ENCODE measurements at places on chromosomes 11 and 22.

- no peak for DNase-seq
These were observed 29.8 kb upstream of the DDX10 start for GRCh38 chr11:108635106-108635505.

GRCh38 chr11:69251639-69252489, 42.1 kb upstream of the MYEOV start:
- no peak for DNase-seq

DNA sequence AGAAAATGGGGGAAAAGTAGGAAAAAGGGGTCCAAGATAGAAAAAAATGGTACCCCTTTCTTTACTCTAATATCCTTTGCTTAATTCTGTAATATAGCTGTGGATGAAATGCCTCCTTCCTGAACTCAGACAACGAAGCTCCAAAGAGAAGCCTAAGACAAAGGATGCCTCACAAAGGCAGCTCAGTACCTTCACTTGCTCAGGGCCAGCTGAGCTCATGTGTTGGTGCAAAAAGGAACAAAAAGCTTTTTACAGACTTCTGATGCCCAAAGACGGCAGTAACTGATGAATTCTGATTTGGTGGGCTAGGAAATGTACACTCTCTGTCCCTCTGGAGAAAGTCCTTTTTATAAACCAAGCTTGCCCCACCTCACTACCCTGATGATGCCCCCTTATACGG, 77.5 kb downstream of the DENND5A start:
- no peak for DNase-seq

DNA sequence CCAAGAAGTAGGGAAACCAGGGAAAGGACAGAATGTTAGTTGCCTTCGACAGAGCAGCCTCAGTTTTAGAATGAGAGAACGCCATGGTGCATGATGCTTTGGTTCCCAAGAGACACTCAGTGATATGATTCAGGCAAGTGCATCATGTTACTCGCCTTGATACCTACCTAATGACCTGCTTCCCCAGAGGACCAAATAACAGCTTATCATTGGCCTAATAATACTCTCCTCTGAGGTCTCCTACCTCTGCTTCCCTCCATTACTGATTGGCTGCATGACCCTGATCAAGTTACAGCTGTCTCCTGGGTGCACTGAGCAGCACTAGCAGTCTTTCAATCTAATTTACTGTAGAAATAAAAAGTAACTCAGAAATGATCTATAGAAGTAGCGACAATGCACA, 979.7 kb upstream of the FAT3 start:
- DNase-seq, result no peak

GRCh38 chr22:27540656-27541396, 260.7 kb downstream of the MN1 start:
- no peak for DNase-seq

DNA sequence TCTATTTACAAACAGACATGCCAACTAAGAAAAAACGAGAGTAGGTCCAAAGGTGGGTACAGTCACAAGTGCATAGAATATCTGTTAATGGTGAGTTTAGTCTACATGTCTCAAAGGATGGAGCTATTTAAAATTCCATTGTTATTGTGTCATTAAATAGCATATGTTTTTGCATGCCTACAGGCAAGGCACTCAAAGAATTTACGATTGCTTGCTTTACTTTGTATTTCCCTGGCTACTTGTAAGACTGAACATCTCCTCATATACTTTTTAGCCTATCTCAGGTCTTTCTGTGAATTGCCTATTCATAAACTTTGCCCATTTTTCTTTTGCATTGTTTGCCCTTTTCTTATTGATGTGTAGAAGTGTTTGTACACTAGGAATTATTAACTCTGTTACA, 39.7 kb downstream of the DEUP1 start:
- no peak for DNase-seq

DNA sequence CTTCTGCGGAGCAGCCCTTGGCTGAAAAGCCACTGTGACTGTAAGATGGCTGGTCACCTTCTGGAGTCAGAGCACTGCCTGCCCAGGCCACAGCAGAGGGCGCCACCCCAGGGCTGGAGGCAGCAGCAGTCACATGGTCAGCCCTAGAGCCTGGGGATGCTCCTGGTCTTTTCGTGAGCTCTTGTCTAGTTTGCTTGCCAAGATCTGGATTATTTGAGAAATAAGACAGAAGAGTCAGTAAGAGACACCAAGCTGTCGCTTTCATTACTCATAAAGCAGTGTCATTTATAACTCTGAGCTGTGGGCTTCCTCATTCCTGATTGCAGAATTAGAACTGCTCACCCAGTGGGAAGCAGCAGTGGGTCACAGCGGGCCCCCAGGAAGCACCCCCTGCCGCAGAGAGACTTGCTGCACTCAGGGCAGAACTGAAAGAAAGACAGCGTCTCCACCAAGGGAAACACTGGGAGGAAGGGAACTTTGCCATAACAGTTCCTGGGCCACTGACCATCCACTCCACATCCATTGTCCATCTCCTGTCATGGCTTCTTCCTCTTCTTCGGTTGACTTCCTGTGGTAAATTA, 56.7 kb downstream of the PPP6R2 start:
- peak; percentile 23 for DNase-seq

DNA sequence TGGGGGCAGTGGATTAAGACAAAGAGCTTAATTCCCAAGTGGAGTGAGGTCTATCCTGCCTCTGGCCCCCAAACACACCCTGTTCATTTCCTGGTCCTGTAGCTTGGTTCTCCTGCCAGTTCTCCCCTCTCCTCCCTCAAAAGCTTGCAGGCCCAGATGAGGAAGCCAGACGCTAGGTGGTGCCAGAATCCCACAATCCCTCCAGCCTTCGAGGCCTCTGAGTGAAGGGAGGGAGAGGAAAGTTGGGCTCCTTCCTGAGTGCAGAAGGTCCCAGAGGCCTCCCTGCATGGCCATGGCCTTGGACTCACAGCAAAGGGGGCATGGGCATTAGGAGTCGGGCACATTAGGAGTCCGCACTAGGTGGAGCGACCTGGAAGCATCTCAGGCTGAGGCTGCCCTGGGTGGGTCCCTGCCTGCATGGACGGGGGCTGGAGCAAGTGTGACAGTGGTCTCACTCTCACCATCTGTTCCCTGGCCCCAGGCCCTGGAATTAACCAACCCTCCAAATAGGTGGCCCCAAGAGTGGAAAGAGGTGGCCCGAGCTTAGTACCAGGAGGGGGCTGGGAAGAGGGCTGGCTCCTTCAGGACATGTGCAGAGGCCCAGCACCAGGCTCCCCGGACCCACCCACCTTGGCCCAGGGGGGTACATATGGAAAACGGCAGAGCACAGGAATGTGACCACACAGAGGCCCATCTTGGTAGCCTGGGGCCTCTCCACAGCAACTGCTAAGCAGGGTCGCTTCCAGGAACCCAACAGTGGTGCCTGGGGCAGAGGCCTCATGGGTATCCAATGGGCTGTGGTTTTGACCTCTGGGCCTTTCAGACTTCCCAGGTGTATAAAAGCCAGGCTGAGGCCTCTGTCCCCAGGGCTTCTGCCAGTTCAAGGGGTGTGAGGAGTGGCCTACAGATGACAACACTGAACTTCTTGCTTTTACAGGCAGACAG, 5.2 kb downstream of the FXYD2 start:
- no peak for DNase-seq

Data from activated CD4-positive, alpha-beta T cell treated with anti-CD3 and anti-CD28 coated beads, Interleukin-2, amount 50 U/mL, for 16 hours (primary cell).